ENCODE measurements at places on chromosomes 7 and 10.

- DNase-seq, result no peak
Observed at GRCh38 chr7:35254496-35255442, 869 bp upstream of the TBX20 start.

DNA sequence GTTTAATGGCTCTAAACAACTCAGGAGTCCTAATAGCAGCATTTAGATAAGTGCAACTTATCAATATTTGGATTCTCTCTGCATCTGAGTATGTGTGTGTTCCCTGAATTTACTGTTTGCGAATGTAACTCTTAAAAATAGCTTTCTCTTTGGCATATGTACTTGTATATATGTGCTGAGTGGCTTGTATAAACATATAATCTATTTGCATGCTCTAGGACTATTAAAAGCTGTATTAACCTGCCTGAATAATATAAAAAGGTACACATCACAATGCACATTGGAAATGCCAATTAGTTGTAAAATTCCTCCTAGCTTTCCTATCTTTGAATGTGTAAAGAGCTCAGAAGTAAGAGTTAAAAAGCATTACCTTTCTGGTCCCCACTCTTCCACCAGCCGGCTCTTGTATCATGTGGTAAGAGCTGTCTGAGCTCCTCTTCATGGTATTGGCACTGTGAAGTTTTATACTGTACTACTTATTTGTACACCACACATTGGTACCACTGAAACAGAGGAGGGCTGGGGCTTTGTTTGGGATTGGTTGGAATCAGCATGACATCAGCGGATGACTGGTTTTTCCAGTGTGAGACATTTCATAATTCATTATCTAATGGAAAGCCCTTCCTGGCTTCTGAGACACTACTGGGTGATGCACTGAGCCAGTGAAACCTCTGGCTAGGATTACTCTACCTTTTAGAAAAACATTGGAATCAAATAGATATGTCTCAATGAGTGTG, at the start of gene INHBA:
Gene INHBA (minus strand): TSS at position 456 of the 737 bp plus-strand sequence. CDS start 2,716 bp downstream, outside the sequence.
- DNase-seq, result peak; percentile 13

- DNase-seq, result peak; percentile 36
Observed at GRCh38 chr7:137992550-137993394, 9.1 kb downstream of the CREB3L2 start.

DNA sequence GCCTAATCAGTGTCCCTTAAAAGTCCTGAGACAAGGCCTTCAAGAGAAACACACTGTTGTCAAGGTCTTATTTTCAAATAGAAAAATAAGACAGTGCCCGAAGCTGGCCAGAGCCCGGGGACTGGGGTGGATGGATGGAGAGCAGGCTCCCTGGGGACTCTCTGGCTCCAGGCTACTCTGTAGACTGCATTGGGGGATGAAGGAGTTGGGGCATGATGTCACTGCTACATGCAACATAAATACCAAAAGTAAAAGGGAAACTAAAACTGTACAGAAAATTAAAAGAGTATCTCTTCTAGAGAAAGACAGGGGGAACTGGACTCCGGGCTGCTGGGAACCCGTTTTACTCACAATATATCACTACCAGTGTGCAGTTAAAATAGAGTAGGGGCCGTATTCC, 629.8 kb downstream of the KCNMA1 start:
- no peak for DNase-seq

- no peak for DNase-seq
Observed at GRCh38 chr10:13857451-13857850, 270.7 kb downstream of the PRPF18 start.

GRCh38 chr7:7223250-7223649, 40.9 kb downstream of the C1GALT1 start:
- no peak for DNase-seq

- no peak for DNase-seq
Observed at GRCh38 chr7:141624763-141625162, 73.6 kb downstream of the AGK start.

DNA sequence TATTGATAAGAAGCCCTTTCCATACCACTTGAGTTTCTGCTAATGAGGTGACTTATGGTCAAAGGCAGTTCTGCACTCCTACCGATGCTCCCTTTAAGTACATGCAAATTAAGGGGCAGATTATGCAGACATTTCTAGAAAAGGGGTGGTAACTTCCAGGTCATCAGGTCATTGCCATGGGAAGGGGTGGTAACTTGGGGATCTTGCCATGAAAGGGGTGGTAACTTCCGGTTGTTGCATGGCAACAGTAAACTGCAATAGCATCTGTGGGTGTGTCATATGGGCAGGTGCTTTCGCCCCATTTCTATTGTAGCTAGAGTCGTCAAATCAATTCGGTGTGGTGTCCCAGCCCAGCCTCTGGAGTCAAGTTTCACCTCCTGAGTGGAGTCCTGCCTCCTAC, 150.9 kb downstream of the UBE2H start:
- no peak for DNase-seq

GRCh38 chr7:100400656-100401055, 27.4 kb downstream of the PILRA start:
- no peak for DNase-seq

DNA sequence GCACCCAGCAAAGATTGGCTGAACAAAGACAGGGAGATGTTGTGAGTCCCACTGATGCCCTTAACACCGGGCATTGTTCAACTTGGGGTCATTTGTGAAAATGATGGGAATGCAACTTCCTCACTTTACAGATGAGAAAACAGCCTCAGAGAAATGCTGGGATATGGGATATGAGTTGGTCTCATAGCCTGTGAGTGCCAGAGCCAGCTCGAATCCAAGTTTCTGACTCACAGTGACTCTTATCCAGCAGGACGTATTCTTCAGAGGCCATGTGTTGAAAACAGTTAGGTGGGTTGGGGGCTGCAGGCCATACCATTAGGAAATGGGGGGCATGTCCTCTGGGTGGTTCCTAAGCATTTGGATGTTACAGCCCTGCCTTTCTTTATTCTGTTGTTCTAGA, 45.2 kb downstream of the KIAA1217 start:
- DNase-seq, result peak; percentile 30

DNA sequence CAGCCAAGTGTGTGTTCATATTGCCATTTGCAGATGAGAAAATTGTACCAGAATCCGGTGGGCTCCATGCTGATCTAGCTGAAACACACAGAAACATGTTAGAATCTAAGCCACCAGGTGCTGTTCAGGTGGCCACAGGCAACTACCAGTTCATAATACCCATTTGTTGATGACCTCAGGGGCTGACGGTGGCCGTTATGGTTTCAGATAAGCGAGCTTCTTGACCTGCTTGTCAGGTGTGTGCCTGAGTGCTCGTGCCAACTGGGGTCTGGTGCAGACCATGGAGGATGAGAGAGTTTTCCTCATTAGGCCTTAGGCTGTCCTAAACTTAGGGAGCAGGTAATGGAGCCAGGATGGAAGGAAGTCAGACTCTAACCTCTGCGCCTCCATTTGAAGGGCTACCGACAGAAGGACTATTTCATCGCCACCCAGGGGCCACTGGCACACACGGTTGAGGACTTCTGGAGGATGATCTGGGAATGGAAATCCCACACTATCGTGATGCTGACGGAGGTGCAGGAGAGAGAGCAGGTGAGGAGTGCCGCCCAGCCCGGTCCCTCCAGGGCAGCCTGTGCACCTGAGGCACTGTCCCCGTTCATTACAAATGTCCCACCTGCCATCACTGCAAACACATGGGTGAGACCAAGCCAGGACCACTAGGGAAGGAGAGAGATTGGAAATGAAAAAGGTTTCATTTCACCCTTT, 53.1 kb downstream of the MKI67 start:
- DNase-seq, result no peak

- no peak for DNase-seq
Observed at GRCh38 chr10:117355072-117355471, 20.2 kb downstream of the PDZD8 start.

- no peak for DNase-seq
Observed at GRCh38 chr7:117612637-117613036, 132.8 kb downstream of the CFTR start.

- DNase-seq, result no peak
Observed at GRCh38 chr7:55170335-55171069, 151.7 kb downstream of the EGFR start.

DNA sequence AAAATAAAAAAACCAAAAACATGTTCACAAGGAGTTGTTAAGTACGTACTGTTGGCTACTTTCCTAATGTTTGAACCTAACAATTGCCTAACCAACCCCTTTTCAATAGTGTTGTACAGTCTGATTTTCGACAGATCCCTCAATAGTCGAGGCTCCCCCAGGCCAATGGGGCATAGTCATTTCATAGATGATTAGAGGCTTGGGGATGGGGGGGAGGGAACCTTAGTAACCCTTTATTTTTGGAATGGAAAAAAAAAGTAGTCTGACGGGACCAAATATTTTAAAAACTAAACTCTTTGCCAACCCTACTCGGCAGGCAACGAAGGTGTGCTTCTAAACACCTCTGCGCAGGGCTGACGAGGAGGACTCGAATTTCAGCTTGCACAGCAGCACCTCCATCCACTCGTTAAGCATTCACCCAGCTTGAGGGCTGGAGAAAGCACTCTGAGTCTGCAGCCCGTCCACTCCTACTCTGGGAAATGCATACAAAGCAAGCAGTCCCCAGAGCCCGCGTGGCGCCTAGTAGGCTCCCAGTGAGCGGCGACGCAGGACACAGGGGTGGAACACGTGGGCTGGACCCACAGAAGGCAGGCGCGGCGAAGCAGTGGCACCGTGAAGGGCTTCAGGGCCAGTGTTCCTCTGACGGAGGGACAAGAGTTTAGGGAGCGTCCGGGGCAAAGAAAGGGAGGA, 899 bp downstream of the PUS7 start:
- peak; percentile 76 for DNase-seq

- DNase-seq, result no peak
Observed at GRCh38 chr10:97821308-97822038, 28.2 kb upstream of the GOLGA7B start.

DNA sequence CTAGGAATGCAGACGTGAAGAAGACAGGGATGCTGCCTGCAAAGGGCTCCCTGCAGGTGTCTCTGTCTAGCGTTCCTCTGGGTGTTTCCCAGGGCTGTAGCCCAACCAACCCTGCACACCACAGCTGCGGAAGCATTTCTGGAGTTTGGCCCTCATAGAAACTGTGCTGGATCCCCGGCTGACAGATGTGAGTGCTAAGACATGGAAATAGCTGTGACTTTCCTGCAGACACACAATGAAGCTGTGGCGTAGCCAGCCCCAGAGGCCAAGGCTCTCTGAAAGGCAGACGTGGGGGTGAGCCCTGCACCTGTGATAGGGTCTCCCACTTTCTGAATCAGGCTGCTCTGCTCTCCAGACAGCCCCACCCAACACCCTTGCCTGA, 44.8 kb downstream of the ADCYAP1R1 start:
- DNase-seq, result no peak

GRCh38 chr7:150931199-150931869, 46.8 kb downstream of the KCNH2 start:
- no peak for DNase-seq

All from RKO (cell line).